ENCODE measurements at places on chromosomes 1 and 21. TPM values are rescaled to one million over a fixed set of nuclear protein-coding genes. Genes with fewer than 3 reads are reported as not detected.

Gene AHCYL1
- 79.8 TPM for polyA plus RNA-seq

Gene VSIG8
- not detected for polyA plus RNA-seq

Gene CATSPERE
- polyA plus RNA-seq = 1.8 TPM

Gene C1orf35
- 16.6 TPM for polyA plus RNA-seq

Gene DNASE2B
- not detected for polyA plus RNA-seq

Gene LY9
- 0.56 TPM for polyA plus RNA-seq

Gene TENT5C
- polyA plus RNA-seq = 15.7 TPM

Gene ANGPTL3
- polyA plus RNA-seq = 0.56 TPM

DNA sequence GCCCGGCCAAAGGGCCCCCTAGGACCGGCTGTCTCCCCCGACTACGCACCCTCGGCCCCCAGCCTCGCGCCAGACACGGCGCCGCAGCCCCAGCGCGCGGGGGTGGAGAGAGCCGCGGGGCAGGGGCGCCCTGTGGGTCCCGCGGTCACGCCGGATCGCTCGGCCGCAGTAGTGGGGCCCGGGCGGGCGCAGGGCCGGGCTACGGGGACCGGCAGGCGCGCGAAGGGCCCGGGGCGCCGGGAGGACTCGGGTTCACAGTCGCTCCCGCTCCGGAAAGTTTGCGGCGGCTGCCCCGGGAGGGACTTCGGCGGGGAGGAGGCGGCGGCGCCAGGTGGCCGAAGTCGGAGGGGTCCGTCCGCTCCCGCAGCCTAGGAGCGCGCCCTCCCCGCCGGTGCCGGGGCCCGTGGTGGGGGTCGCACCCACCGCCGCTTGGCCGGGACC is 7.1 kb upstream of the ZNF669 start:
- no peak for DNase-seq

DNA sequence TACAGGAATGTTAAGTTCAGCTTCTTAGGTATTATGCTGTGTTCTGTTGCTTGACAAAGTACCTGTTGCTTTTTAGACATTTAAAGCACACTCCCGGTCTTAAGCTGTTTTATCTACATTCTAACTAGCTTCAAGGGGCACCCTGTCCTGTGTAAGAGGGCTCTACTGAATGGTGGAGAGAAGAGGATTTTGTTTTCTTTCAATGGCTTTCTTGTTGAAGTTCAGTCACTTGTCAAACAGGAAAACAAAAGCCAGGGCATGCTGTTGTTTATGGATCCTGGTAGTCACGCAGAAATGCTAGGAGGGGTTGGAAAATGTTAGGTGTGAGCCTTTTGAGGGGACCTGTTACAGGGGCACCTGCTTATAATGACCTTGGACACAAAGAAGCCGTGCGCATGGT is 30.7 kb downstream of the PGM1 start:
- no peak for DNase-seq

DNA sequence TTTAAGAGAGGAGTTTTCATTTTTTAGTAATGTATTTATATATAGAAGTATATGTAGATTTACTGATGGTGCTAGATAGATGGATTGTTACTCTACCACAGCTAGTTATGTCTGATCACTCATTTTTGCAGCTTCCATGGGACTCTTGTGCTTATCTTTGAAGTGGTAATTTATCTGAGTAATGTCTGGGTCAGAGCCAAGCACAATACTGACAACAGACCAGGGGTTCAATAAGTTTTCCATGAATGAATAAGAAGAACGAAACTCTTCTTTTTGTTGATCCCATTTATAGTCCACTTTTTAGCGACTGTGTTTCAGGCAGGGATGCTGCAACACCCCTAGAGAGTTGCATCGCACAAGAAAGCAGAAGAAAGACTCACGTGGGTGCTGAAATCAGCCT is 935.2 kb downstream of the PLA2G4A start:
- DNase-seq = no peak

DNA sequence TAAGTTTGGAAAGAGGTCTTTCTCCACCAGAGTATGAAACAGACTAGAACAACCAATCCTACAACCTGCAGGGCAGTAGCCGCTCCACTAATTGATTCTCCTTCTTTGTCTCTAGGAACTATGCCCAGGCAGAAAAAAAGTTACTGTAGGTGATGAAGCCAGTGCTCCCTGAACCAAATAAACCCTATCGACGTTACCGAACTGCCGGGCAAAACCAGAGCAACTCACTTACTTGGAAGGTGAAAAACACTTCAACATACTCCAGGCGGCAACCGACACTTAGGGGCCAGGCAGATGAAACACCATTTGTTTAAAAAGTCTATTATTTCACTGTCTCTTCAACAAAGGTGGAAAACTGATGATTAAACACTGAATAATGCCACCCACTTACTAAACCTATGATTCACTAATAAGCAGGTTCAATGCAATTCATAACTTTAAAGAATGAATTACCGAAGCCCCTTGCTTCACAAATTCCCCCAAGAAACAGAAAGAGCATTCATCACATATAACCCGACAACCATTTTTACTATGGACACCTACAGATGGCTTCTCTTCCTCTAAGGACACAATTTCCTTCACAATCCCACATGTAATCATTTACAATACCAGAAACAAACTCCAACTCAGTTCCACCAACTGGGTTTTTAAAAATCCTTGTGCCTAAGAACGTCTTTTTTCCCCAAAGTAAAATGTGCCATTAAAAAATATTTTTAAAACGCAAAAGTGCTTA is 1.6 kb downstream of the NRIP1 start:
- no peak for DNase-seq

DNA sequence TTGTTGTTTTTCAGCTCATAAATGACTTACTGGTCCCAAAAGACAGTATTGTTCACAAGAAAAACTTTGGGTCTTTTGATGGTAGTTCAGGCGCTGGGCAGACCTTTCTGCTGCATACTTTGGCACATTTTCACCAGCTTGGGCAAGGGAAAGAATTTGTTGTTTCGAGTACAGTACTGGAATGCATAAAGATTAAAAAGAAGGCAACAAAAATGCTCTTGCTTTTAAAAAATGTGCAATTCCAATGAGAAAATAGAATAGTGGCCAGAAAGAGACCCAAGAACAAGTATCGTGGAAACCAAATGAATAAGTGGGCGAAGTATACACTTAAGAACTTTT is 56.0 kb downstream of the CLIC6 start:
- DNase-seq = no peak

GRCh38 chr21:46065215-46065913 is 32.5 kb upstream of the COL6A2 start:
- DNase-seq = peak; percentile 61

DNA sequence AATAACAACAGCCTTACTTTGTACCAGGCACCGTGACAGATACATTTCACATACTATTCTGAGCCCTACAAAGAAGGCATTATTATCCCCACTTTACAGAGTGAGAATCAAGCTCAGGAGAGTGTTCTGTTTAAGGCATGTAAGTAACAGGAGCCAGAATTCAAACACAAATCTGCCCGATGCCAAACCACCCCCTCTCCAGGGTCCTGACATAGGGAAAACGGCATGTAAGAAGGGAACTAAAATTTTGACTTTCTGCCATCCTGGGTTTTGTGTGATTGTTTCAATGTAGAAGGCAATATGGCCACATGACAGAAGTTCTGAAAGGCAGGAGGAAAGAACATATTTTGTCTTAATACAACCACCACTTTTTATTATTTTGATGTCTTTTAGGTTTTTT is 5.5 kb downstream of the FUCA1 start:
- no peak for DNase-seq

- no peak for DNase-seq
These were observed 7.9 kb upstream of the EDN2 start for GRCh38 chr1:41492341-41492848.

DNA sequence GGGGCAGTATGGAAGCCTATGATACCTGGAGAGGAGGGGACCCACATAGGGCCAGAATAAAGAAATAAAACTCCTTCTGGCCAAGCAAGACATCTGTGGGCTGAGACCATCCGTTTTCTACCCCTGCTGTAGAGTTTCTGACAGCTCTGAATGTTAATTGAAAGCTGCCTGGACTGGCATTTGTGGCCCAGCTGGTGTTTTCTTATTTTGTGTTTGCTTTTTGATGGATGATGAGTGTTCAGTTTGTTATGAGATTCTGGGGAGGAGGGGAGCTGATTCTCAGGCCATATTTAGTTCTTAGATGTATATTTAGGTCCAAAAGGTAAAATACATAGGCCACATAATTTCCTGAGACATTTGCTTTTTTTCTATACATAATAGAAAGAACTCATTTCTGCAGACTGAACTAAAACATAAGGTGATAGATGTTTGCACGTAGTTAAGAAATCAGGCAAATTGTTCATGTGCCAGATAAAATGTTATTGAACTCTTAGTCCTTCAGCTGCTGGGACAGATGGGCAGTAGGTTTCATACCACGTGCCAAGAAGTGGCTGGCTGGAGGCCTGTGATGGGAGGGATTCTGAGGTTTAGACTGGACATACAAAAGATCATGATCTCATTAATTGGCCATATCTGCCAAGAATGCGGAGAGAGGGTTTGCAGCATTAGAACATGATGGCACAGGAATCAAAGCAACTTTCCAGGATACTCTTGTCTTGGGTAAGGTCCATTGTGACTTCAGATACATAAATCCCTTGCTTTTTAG is 54.1 kb downstream of the DSCAM start:
- peak; percentile 22 for DNase-seq

GRCh38 chr21:41079159-41079558 is 88.8 kb upstream of the BACE2 start:
- no peak for DNase-seq

DNA sequence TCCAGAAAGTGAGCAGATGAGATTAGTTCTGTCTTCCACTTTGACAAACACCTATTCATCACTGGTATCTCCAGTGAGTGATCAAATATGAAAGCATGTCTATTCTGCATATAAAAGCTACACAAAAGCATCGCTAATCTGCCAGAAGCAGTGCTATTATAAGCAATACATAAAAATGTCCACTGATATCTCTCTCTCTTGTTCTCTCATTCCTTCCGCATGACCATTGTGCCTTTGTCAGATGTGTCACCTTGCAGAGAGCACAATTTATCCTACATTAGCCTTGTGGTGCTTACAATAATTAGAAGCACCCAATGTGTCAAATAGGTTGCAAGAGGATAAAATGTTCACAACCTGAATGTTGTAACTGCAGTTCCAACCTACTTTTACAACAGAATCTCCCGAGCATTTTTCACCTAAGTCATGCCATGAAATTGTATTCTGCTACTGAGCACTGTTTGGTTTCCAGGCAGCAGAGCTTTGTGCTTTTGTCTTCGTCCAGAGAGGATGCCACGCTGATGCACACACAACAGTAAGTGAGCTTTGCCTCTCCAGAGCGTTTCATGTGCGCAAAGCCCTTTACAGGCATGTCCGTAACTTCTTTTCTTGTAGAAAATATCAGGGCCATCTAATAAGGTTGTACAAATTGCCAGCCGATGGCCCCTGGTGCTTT is 198.7 kb upstream of the PLD5 start:
- no peak for DNase-seq

DNA sequence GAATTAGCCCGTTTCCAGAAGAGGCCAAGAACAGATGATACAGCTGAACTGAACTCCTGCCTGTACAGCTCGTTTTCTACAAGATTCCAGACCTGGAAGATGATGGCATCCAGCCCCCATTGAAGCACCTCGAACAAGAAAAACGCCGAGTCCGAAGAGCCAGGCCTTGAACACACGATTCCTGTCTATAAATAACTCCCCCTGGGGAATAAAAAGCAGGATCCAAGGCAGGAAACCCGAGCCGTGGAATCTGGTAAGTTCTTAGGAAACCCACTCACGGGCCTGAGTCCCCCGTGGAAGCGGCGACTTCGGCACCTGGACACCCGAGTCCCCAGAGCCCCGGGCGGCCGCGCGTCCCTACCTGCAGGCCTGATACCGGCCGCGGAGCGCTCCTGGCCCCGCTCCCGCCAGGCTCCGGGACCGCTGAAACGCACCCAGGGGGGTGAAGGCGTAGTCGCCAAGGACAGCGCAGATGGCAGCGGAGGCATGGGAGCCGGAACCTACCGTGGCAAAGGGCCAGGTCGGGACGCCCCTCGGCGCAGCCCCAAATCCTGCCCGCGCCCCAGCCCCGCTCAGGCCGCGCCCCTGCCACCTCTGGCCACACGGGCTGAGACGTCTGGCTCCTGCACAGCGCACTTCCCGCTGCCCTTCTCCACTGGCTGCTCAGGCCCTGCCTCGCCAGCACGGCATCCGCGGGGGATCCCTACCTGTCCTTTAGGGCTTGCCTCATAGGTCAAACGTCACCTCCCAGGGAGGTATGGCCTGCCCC is 14.0 kb upstream of the HLCS start:
- no peak for DNase-seq

GRCh38 chr1:84078108-84078841 is 65.8 kb upstream of the PRKACB start:
- peak; percentile 70 for DNase-seq

DNA sequence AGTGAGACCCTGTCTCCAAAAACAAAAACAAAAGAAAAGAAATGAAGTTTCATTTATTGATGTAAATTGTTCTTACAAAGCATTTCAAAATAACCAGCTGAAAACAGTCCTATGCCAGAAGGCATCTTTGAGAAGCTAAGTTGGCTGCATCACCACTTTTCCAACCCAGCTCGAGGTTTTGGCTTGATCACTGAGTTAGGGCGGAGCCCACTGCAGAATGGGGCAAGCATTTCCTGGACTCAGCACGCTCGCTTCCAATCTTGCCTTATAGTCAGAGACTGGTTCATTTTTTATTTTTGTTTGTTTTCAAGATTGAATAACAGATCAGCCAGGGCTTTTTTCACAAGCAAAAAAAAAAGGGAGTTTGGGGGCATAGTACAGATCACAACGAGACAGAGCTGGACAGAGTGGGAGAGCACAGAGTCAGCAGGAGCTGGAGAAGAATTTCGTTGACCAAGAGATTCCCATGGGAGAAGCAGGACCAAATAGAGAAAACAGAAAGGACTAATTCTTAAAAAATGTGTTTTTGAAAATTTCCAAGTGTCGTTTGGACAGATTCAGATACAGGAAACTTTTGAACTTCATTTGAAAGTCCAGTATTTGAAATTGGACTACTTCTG is 23.5 kb upstream of the COL6A1 start:
- peak; percentile 66 for DNase-seq

- no peak for DNase-seq
These were observed 139.0 kb downstream of the SDCCAG8 start for GRCh38 chr1:243394601-243395464.

DNA sequence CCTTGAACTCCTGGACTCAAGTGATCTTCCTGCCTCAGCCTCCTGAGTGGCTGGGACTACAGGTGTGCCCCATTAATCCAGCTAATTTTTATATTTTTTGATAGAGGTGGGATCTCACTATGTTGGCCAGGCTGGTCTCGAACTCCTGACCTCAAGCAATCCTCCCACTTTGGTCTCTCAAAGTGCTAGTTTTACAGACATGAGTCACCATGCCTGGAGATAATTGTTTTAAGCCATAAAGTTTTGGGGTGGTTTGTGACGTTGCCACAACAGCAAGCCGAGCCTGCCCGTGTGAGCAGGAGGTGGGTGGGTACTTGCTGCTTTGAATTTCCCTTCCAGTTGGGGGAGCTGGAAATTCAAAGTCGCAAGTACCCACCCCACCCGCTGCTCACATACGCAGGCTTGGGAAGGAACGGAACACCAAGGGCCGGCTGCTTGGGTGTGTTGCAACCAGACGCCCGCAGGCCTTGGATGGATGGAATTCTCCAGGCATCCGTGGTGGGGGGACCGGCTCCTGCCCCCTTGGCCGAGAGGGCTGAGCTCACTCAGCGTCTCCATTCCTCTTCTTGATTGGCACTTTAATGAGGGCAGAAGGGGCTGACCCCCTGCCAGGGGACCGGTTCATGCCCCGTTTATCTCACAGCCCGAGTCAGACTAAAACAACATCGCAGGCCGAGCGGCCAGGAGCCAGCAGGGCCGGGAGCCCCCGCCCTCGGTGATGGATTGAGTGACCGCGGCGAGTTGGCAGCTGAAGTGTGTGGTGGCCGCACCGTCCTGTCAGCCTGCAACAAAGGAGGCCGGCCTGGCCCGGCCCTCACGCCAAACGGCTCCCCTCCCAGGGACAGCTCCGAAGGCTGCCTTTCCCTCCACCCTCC is 78.1 kb downstream of the DHRS3 start:
- DNase-seq = peak; percentile 89
